ENCODE measurements at places on chromosomes 13 and 19. TPM values are rescaled to one million over a fixed set of nuclear protein-coding genes. Genes with fewer than 3 reads are reported as not detected.

Gene CGB5
- total RNA-seq: not detected

Gene ELSPBP1
- total RNA-seq: not detected

Gene SLITRK6
- total RNA-seq: 4.5 TPM

Gene ONECUT3
- total RNA-seq: not detected

Gene OLFM4
- total RNA-seq: 0.20 TPM

Gene GPR12
- not detected for total RNA-seq

Gene DIRAS1
- 170 TPM for total RNA-seq

Gene TNNT1
- 16.4 TPM for total RNA-seq

Gene RFPL4A
- not detected for total RNA-seq

Gene KIR2DL3
- not detected for total RNA-seq

Gene GPR4
- total RNA-seq: 3.7 TPM

Gene RANBP3
- 54.8 TPM for total RNA-seq

Gene IZUMO2
- total RNA-seq: not detected

Gene ZNF230
- total RNA-seq: 3.8 TPM

Gene EFNA2
- total RNA-seq: not detected

Gene CEACAM6
- total RNA-seq: not detected

Gene TBC1D4
- total RNA-seq: 51.2 TPM

Gene KLK11
- total RNA-seq: not detected

Gene ATP12A
- not detected for total RNA-seq

Gene ZIC2
- total RNA-seq: not detected

Gene SPART
- total RNA-seq: 61.4 TPM

Gene MYH14
- 92.9 TPM for total RNA-seq

Gene EXOSC5
- total RNA-seq: 9.5 TPM

Gene TPTE2
- not detected for total RNA-seq

Gene LYPD5
- 2.5 TPM for total RNA-seq

Gene VSIG10L
- 0.85 TPM for total RNA-seq

Gene LSM14A
- 78.6 TPM for total RNA-seq

Gene MBD3L2
- total RNA-seq: not detected
